SIG-M5 (cell line): ENCODE measurements at places on chromosomes 3 and 15.

DNA sequence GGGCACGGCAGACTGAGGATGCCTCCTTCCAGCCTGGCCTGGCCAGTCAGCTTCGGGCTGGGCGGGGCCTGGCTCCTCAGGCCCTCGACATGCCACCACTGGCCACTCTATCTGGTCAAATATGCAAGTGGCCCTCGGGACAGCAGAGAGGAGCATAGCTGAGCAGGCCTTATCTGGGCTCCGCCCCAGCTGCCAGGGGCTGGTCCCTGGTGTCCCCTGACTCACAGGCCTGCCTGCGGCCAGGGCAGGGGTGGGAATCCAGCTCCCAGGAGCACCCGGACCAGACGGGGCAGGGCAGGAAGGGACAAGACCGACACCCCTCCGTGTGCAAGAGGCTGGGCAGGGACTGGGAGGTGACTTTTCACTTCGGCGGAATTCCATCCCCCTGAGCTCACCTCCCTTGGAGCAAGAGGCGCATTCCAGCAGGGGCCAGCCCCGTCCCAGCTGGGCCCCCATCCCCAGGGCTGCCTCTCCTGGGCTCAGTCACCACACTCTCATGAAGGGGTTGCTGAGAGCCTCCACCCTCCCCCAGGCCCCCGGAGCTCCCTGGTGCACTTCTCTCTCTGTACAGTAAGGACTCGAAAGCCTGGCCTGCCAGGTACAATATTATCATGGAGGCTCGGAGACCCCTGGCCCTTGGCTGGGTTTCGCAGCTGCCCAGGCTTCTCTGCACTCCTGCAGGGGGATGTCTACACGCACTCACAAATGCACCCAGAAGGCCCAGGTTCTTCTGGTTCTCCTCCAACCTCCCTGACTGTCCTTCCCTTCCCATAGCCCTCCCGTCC lies 29.5 kb downstream of the WNT7A start:
- DNase-seq = no peak

DNA sequence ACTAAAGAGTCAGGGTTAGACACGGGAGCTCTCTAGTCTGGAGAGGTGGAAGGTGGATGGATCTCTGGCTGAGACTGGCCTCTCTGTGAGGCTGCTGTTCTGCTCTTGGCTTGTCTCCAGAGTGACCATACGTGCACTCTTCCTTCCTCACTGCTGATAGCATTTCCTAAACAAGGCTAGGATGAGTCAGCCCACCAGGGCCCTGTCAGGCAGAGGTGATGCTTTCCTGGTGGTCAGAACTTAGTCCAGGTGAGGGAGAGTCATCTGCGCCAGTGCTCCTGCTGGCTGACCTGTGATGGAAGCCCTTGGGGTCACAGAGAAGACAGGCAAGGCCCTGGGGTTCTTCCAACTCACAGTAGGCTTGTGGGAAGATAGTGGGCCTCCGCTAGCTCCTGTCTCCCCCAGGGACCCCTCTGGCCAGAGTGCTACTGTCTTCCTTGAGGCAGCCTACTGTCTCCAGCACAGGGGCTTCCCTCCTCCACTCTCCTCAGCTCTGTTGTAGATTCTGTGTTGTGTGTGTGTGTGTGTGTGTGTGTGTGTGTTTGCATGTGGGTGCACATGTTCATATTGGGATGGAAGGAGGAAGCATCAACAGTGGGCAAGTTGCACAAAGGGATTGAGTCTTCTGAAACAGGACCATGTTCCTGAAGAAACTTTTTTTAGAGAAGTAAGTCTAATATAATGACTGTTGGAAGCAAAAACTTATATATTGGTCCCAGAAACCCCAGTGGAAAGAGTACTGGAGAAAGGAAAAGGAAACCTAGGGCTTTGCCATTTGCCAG lies 16.5 kb downstream of the ALPK3 start:
- no peak for DNase-seq

DNA sequence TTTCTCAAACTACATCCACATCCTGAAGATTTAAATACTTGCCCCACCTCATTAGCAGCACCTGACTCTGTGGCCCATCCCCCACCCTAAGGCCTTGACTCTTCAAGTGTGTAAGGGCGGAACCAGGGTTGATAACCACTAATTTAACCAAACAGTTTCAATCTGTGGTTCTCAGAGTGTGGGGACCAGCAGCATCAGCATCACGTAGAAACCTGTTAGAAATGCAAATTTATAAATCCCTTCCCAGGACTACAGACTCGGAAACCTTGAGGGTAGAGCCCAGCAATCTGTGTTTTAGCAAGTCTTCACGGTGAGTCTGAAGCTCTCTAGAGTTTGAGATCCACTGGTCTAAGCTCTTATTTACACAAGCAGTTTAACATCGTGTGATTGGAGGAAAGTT lies 12.4 kb downstream of the GNB4 start:
- DNase-seq = no peak

DNA sequence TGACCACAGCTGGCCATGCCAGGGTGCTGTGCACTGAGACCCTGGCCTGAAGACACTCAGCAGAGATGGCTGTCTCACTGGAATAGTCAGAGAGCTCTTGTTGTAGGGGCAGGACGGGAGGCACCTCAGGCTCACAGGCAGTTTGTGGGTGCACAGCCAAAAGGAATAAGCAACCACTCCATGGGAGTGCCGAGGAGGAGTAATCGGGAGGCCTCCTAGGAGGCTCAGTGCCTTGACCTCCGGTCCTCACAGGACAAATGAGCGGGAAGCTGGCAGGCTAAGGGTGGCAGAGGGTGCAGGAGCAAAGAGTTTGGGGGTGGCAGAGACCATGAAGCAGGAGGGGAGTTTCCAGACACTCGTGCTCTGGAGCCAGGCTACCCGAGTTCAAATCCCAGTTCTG lies 81.7 kb downstream of the SMAD6 start:
- no peak for DNase-seq

DNA sequence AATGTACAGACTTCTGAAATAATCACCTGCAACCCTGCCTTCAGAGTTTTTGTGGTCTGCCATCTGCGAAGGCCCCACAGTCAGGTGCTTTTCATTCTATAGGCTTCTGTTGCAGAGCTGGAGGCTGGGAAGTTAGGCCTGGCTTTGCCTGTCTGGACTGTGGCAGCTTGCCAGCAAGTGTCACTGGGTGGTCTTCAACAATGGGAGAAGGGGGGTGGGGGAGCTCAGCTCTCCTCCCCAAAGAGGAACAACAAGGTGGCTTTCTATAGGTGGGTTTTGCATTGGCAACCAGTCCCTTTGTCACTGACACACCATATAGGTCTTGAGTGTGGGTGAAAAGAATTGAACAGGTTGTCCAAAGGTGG lies 7.3 kb downstream of the BOC start:
- DNase-seq = no peak

GRCh38 chr15:27851858-27852210 lies 247.3 kb downstream of the OCA2 start:
- DNase-seq = no peak

- DNase-seq = no peak
These were observed 25.0 kb downstream of the LRRC58 start for GRCh38 chr3:120324190-120324589.

DNA sequence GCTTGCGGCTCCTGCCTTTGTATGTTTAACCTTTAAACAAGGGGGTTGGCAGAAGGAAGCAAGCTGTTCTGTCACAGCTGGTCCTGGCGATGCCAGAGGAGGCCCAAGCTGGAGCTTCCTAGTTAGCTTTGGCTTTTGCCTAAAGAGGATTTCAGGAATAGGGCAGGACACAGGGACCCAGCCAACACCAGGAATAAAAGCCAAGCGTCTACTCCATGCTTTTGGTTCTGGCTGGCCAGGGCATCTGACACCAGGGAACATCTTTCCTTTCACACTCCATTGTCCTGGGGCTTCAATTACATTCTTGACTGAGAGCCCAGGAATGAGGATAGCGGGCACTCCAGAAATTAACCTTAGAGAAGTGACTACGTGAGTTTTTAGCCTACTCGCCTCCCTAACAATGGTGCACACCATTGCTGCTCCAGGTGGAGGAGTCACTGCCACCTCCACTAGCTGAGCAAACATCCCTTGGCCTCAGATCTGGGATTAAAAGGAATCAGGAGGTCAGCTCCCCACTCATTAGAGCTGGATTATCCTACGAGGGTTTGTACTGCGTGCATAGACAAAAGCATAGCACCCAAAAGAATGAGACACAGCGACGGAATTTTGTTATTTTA lies 38.2 kb downstream of the TPM1 start:
- no peak for DNase-seq

GRCh38 chr15:61906961-61907752 lies 153.1 kb downstream of the VPS13C start:
- DNase-seq = no peak

- DNase-seq = no peak
These were observed 39.6 kb downstream of the RASGRF1 start for GRCh38 chr15:79051029-79051428.

DNA sequence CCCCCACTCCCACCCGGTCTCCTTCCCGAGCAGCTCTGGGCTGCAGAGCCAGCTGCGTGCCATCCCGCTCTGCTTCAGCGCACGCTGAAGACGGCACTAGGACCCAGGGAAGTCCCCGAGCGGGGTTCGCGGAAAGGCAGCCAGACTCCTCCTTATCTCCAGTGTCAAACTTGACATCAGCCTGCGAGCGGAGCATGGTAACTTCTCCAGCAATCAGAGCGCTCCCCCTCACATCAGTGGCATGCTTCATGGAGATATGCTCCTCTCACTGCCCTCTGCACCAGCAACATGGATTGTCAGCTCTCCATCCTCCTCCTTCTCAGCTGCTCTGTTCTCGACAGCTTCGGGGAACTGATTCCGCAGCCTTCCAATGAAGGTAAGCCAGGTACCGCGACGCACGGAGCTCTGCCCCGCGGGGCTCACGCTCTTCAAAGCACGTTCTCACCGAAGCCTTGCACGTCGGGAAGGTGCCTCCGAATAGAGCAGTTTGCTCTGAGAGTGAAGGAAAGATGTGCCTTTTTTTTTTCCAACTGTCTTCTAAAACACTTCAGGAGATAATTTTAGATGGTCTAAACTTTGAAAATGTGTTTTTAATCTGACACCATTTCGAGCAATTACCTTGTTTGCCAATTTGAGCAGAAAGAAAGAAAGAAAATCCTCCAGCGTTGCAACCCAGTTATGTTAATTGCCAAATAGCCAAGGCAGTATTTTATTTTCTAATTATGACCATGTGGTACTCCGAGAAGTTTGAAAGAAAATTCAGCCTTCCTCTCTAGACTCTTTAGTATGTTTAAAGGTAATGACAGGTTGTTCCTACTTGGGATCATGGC lies at the start of gene EPHA3:
Gene EPHA3, plus strand, starts transcription at position 161 of the 830 bp plus-strand sequence. Its CDS starts 128 bp downstream, at position 289.
- no peak for DNase-seq
